ENCODE measurements at places on chromosomes 4 and X.

DNA sequence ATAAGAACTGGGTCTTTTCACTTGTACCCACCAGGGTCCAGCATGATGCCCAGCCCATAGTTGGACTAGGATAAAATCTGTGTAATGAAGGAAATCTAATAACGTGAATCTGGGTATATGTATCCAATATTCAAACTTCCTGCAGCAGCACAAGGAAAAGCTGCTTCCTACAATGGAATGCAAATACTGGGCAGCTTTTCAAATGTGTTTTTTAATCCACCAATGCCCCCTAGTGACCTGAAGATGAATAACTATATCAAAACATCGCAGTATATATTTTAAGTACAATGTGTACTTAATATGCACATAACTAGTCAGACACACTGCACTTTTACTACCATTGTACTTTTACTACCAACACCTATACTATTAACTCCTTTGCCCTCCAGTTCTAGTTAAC is 5.3 kb downstream of the APOO start:
- DNase-seq, result no peak

DNA sequence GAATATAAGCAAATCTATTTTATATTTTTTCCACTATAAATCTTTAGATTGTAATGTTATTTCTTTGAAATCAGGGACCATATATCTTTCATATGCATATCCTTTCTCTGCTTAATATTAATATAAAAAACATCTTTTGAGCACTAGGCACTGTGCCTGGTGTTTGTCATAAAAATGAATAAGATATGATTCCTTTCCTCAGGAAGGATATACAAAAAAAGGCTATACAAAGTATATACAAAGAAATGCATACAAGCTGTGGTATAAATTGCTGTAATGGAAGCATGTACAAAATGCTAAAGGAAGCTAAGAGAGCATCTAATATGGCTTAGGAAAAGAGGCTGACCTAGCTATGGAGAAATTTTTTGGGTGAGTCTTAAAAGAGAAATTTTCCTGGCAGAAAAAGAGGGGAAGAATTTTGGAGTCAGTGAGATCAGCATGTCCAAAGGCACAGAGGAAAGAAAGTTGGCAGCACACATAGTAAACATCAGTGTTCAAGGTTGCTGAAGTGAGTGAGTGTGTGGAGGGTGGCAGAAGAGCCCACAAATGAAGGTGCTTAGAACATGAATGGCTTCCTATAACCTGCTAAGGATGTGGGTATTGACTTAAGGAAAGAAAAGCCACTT is 500.0 kb downstream of the SPRY1 start:
- no peak for DNase-seq

DNA sequence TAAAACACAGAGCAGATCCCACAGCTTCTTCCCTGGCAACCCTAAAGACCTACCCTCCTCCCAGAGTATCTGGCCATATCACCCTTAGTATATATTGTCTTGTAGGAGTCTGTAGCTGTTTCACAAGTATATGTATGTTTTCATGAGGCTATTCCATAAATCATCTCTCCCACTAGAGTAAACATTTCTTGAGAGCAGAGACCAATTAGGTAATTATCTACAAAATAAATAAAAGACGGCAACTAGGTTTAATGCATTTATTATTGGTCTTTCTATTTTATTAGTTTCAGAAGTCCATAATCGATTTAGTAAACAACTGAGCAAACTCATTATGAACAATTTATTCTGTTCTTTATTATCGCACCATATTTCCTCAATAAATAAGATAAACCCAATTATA is 7.0 kb downstream of the ACOT9 start:
- DNase-seq, result no peak

- DNase-seq, result peak; percentile 9
Measured at GRCh38 chr4:101596781-101597552, 193.6 kb upstream of the BANK1 start.

DNA sequence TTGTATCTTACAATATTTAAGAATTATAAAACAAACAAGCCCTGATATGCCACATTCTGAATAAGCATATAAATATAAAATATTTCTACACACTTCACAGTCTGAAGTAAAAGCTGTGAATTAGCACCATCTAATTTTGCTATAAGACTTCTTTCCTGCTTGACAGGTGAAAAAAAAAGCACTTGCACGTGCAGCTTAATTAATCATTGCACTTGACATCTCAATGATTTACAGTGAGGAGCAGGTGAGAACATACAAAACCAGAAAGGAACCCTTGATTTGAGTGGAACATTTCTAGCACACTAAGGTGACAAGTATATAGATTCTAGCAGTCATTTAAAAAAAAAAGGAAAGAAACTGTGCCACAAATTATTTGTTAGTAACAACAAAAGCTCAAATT is 47.9 kb downstream of the CHIC2 start:
- DNase-seq, result no peak

DNA sequence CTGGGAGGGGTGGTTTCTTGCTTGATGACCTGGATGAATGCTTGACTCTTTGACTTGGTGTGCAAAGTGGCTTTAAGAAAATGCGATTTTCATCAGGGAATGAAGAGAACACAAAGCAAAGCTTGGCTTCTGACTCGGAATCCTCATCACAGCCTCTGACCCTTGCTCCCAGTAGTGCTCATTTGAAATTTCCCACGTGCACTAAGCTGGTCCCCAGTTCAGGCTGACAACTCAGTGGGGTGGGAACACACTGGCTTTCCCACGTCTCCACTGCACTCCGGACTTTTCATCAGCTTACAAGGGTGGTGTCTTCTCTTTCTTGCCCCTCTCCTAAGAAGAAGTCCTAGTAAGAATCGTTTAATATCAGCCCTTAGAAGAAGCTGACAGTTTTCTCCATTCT is 53.3 kb downstream of the HCCS start:
- DNase-seq, result no peak

GRCh38 chr4:3254302-3255131 is 5.6 kb downstream of the MSANTD1 start:
- no peak for DNase-seq

DNA sequence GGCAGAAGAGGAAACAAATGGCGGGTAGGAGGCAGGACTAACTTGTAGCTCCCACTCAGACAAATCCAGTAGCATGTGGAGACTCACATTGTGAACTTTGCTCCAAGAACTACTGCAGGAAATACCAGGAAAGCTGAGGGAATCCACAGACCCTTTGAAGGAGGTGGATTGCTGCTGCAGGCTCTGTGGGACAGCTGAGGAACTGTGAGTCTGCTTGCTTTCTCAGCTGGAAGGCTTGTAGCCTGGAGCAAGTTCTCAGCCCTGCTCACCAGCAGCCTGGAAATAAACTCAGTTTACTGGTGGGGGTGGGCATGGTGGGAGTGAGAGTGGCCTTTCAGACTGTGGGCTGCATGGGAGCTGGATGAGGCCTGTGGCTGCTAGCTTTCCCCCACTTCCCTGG is 16.0 kb downstream of the RTL3 start:
- no peak for DNase-seq

DNA sequence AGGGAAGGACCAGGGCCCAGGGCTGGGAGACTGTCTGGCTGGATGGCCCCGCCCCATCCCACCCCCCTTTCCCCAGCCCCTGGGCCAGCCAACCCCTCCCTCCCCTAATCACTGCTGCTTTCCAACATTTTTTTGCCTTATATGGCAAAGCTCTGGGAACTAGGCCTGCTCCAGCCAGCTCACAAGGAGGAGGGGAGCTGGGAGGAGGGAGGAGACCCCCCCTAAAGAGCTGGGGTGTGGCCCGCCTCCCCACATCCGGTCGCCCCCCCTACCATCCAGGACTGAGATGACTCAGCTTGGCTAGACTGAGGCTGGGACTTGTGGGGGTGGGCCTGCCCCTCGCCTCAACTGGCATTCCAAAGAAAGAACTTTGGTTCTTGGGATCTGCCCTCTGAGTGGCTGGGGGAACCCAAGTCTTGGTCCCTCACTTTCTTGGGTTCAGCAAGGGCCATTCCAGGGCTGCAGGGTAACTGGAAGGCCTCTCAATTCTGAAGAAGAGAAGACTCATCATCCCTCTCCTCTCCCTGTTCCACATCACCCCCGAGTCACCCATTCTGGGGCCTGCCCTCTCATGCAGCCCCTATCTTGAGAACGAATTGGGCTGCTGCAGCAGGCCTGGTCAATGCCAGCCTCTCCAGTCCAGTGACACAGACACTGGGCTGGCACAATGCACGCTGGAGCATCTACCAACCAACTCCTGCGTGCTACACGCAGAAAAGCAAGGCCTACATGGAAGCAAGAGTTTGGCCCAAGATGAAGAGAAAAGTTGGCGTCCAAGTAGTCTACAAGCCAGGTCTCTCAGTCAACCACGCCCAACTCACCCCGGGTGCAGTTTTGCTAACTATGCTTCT is 4.8 kb downstream of the FLNA start:
- DNase-seq, result peak; percentile 89

DNA sequence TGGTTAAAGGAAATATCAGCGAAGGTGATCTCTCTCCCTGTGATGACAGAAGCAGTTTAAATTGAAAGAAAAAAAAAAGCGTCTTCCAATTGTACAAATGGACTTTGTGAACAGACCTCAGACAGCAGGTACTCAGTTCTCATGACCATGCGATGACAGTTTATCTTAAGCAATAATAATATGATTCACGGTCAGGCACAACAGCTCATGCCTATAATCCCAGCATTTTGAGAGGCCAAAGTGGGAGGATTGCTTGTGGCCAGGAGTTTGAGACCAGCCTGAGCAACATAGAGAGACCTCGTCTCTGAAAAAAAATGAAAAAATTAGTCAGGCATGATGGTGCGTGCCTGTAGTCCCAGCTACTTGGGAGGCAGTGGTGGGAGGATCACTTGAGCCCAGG is 51.0 kb downstream of the RELL1 start:
- no peak for DNase-seq

GRCh38 chr4:38930204-38930603 is 62.6 kb downstream of the FAM114A1 start:
- DNase-seq, result no peak

GRCh38 chr4:141486375-141486997 is 149.9 kb upstream of the IL15 start:
- DNase-seq, result no peak

DNA sequence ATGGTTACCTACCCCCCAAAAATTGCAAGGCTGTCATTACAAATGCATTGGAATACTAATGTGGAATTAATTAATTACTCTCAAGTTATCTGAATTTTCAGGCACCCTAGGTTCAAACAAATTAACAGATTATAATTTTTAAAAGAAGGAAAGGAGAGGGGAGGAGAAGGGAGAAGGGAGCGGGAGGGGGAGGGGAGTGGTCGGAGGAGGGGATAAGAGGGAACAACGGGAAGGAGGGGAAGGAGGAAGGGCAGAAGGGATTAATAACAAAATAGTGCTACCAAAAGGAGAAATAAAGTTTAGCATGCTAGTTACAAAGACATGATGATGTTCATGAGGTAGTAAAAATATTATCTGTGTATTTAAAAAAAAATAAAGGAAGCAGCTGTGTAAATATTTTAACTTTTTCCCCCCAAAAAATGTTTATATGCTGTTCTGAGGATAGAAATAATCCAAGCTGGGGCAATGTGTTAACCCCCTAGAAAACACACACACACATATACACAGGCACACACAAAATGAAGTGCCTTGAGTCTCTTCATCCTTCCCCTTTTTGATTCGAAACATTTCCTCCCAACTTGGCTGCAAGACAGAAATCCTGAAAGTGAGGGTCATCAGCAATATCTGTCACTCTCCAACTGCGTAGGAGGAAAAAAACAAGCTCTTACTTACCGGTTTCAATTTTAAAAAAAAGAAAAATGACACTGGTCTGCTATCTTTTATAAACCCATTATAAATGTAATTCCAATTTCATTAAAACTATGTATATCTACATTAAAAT is 58.8 kb downstream of the PPP3CA start:
- DNase-seq, result no peak

GRCh38 chrX:105190252-105190853 is 30.1 kb downstream of the TEX13A start:
- DNase-seq, result peak; percentile 11

- DNase-seq, result no peak
Measured at GRCh38 chr4:42152507-42153504, at the start of gene BEND4. TSS of gene BEND4 (minus strand) at chr4:42152655. CDS start at chr4:42152143, 512 bp downstream.

DNA sequence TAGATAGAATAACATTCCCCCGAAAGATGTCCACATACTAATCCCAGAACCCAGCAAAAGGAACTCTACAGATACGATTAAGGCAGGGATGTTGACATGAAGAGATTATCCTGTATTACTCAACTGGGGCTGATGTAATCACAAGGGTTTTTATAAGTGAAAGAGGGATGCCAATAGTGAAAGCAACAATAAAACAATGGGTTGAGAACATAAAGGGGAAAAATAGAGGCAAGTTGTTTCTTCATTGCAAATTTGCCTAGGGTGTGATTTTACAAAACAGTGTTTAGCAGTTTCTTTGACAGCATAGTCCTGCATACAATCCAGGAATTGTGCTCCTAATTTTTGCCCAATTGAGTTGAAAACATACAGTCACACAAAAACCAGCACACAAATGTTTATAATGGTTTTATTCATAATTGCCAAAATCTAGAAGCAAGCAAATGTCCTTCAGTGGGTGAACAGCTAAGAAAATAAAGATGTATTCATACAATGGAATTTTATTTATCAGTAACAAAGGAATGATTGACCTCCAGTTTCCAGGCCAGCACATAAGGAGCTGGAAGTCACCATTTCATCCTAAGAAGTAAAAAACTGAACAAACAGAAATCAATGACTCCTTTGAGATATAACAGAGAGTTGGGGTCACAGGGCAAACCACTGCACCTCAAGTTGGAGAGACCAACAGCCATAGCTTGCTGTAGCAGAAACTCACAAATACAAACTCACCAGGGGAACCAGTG is 107.2 kb downstream of the CENPC start:
- no peak for DNase-seq

- no peak for DNase-seq
Measured at GRCh38 chr4:87213421-87214075, 6.9 kb downstream of the KLHL8 start.

- peak; percentile 94 for DNase-seq
Measured at GRCh38 chrX:23782863-23783588, at the start of gene SAT1. TSS of gene SAT1 (plus strand) at chrX:23783173. CDS start at chrX:23783352, 179 bp downstream.

- DNase-seq, result no peak
Measured at GRCh38 chrX:116749943-116750342, 287.2 kb upstream of the CT83 start.

DNA sequence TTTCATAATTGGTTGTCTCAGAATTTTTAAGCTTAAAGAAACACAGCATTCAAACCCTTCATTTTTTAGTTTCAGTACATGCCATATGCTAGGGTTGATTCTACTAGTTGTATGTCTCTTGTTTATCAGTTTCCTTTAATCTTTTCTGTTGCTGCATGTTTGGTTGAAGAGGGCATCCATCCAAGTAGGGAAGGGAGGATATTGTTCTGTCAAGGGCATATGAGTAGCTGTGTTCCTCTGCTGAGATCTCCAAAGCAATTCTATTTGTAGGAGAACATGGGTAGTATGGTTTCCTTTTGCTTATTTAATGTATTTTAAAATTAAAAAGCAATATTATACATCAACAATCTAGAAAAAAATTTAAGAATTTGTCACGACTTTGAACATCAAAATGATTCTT is 167.7 kb downstream of the FHIP1A start:
- DNase-seq, result no peak

Measured in DND-41 (cell line).